ENCODE measurements at places on chromosomes 16 and 17.
A peak's percentile ranks its signal among the peaks of the same experiment; 100 is the strongest.

DNA sequence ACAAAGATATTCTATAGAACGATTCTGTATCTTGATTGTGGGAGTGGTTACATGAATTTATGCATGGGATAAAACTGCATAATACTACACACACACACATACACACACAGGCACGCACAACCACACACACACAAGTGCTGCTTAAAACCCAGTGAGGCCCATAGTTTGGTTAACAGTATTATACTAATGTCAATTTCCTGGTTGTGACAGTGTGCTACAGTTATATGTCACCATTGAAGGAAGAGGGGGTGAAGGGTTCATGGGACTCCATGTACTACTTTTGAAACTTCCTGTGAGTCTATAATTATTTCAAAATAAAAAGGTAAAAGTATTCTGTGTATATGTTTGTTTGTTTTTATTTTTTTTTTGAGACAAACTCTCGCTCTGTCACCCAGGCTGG, 8.1 kb downstream of the ZC3H7A start:
- DNase-seq = no peak

DNA sequence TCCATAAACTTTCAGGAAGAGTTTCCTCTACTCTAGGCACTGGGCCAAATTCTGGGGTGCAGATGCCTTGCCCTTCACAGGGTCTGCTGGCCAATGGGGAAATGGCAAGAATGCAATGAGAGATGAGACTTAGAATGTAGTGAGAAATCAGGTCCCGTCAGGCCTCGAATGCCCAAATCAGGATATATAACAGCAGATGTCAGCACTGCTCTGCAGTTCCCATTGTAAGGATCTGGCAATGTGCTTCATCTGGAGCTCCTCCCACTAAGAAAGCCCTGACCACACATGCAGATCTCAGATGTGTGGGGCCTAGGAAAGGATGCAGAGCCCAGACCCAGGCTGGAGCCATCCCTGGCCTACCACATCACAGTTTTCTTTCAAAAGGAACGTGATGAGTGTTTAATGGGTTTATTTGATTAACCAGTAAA, 13.9 kb upstream of the LPCAT2 start:
- DNase-seq = peak; percentile 91

GRCh38 chr17:81499601-81499970, 13.0 kb downstream of the ACTG1 start:
- DNase-seq = no peak

- no peak for DNase-seq
Observed at GRCh38 chr16:11459722-11460121, 114.5 kb downstream of the RMI2 start.

DNA sequence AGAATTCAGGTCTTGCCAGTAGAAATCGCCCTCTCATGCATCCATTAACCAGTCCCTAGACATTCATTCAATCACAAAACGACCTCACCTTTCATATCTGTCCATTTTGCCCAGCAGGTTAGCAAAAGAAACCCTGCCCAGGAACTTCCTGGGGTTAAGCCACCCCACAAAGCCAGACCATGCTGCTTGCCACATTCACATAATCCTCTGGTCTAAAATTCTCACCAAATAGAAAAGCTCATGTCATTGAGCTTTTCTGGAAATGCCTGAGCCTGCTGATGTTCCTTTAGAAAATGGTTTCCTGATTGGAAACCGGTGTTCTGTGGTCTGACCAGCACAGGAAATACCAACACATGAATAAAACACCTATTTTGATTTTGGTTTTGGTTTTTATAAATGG, 21.6 kb upstream of the DYNLRB2 start:
- DNase-seq = no peak

- DNase-seq = peak; percentile 78
Observed at GRCh38 chr17:48636177-48637018, 10.2 kb upstream of the HOXB9 start.

GRCh38 chr17:40791111-40791510, 8.6 kb downstream of the KRT28 start:
- no peak for DNase-seq

GRCh38 chr16:66304961-66305360, 61.5 kb upstream of the CDH5 start:
- DNase-seq = no peak

DNA sequence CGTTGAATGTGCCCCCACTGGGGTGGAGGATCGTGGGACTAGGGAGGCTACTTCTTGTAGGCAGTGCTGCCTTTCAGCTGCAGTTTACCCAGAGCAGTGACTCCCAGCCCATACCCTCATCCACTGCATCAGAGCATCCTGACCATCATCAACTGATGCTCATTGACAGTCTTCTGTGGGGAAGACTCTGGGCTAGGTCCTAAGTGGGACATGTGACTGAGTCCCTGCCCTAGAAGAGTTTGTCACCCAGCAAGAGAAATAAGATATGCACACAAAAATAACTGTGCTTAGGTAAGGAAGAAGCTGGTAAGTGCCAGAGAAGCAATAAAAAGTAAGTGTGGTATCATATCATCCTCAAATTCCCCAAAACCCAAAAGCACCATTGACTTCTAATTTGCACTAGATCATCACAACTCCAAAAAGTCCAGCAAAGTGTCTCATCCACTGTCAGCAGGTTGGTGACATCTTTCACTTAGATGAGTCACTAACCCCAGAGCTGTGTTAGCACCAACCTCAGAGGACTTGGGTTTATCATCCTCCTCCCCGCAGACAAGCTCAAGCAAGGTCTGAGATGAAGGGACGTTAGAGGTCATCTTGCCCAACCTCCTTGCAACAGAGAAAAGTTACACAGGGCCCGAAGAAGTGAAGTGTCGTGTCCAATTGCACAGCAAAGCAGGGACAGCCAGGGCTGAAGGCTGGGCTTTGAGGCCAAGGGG, 99.0 kb downstream of the CCDC182 start:
- no peak for DNase-seq

DNA sequence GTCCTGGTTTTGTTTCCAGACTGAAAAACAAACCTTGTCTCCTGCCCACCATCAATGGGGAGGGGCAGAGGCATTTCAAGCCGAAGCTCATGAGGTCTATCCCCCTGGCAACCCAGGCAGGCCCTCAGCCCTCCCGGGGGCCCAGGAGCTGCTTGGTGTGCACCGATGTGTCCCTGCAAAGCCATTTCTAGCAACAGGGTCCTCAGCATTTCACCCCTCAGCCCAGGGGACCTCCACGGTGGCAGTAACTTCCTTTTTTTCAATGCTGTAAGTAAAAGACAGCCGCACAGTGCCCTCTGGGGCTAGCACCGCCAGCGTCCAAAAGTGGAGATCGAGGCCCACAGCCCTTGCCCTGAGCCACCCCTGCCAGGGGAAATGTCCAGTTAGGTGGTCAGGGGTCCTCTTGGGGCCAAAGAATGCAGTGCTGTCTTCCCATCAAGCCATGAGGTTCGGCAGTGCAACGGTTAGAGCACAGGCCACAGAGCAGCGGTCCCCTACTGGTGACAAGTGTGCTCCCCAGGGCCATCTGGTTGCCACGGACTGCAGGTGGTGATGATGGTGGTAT, 79.9 kb downstream of the LITAF start:
- no peak for DNase-seq

GRCh38 chr16:68676113-68676860, 31.2 kb downstream of the CDH3 start:
- peak; percentile 42 for DNase-seq

DNA sequence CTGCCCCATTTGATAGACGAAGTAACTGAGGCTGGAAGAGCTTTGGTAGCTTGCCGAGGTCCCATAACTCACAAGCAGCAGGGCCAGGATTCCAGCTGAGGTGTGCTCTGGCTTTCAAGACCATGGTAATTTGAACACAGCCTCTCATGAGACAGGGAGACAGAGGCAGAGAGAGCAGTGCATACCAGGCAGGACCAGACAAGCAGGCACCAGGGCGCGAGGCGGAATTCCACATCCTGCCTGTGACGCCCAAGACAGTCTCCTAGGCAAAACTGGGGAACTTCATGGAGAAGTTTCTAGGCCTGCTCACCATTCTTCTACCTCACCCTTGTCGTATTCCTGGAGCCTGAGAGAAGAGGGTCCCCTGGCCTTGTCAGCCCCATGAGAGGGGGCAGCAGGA, 19.2 kb downstream of the SDK2 start:
- no peak for DNase-seq

DNA sequence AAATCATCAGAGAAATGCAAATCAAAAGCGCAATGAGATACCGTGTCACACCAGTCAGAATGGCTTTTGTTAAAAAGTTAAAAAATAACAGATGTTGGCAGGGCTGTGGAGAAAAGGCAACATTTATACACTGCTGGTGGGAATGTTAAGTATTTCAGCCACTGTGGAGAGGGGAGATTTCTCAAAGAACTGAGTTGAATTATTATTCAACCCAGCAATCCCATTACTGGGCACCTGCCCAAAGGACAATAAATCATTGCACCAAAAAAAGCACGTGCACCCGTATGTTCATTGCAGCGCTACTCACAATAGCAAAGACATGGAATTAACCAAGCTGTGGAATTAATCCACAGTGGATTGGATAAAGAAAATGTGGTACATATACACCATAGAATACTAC, 204.7 kb downstream of the HS3ST4 start:
- no peak for DNase-seq

DNA sequence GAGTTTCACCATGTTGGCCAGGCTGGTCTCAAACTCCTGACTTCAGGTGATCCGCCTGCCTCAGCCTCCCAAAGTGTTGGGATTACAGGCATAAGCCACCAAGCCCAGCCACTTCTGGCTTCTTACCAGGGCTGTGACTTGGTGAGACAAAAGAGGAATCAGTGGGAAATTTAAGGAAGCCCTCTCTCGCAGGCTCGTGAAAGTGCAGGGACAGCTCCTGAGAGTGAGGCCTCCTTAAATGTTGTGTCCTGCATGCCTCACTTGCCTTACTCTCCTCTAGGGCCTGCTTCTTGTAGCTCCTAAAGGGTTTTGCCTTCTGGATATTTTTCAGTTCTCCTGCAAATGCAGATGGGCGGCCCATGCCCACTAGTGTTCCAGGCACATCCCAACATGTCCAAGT, 5.2 kb downstream of the AHSP start:
- DNase-seq = no peak

- DNase-seq = no peak
Observed at GRCh38 chr17:77886387-77886728, 72.1 kb upstream of the TNRC6C start.

DNA sequence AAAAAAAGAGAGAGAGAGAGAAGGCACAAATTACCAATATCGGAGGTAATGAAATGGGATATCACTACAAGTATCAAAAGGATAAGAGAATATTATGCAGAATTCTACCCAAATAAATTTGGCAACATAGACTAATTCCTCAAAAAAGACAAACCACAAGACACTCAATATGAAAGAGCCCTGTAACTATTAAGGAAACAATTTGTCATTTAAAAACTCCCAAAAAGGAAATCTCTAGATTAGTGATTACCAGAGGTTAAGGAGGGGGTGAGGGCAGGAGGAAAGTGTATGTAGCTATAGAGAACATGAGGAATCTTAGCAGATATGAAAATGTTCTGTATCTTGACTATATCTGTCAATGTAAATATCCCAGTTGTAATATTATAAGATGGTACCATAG, 54.0 kb downstream of the CFDP1 start:
- no peak for DNase-seq

DNA sequence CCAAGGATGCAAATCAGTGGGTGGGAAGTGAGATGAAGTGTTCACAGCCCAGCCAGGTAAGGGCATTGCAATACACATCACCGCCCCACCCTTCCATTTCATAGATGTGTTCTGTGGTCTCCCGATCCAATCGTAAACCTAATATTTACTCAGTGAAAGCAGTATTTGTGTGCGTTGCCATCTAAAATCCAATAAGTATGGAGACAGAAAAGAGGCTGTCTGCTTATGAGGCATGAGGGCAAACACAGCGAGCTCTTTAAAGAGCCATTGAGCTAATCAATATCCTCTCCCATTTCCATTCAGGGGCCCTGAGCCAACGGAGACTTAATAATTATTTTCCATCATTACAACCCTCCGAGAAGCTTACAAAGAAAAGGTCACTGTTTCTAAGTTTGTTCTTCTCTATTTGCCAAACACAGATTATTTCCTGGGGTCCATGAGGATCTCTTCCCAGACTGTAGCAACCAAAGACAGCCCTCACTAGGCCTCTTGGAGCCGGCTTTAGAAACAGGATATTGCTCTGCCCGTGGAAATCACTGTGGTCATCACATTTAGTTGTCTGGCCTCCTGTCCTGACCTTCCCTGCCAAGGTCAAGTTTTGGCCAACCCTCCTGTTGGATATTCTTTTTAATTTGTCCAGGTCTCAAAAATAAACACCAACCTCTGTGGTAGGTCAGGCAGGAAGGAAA, 120.1 kb downstream of the SLC39A11 start:
- no peak for DNase-seq

DNA sequence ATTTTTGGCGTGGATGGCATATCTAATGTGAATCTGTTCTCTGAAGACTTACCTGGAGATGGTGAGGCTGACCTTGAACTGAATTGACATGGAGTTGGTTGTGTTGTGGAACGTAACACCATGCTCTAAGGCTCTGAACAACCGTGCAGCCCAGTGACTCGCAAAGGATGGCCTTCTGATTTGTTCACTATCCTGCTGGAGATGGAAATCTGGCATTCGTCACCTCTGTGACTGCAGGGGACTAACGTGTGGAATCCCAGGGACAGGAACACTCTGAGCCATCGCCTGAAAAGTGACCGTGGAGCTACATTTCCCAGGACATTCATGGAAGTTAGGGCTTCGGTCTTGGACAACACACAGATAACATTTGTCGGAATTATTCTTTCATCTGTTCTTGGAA, 61.1 kb downstream of the BANP start:
- no peak for DNase-seq

DNA sequence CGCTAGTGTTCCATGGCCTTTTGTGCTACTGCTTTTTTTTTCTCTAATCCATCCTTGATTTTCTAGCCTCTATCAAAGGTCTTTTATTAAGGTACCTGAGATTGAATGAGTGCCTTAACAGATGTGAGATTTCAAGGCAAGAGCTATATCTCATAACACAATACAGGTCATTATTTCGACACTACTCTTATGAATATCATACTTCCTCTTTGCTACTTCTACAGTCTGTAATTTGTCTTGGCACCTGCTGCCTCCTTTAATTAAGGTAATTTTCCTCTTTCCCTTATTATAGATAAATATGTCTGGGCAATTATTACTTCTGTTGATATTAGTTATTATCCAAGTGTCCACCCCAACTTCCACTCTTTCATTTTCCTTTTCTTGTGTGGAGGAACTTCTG, 5.3 kb downstream of the KRT28 start:
- DNase-seq = no peak

DNA sequence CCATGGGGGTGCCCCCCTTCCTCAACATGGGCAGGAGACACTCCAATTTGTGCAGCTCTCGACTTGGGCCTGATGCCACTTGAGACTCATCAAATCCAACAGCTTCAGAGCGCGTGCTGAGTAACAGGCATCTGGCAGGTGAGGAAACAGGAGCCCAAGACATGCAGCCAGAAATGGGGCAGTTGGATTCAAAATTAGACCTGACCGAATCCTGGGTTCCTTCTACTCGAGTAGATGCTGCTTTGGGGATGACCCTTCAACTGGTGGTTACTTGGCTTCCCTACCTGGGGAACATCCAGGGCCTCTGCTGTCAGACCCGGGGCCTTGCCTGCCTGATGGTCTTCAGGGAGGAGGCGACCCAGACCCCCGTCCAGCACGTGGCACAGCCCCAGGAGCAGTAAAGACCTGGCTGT, 488 bp upstream of the NTN3 start:
- DNase-seq = peak; percentile 28
